Stimulated activated CD4-positive, alpha-beta T cell treated with anti-CD3 and anti-CD28 coated beads, Interleukin-1b, Interleukin-23, amount 100 ng/mL, for 24 hours (primary cell): ENCODE measurements at places on chromosomes 2 and 18.

DNA sequence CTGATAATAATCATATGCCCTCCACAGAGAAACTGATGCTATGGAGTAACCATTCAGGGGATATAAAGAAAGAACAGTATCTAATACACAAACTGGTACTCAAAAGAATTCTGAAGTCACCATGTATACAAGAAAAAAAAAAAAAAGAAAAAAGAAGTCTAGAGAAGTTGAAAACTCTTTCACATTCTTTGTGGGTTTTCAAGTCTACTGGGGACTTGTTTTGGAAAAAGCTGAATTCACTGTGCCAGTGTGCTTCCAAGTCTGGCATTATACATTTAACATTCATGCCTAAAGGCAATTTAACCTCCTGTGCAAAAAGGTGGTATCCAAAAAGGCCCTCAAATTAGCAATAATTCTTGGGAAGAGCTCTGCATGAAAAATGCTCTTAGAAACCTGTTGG is 94.8 kb upstream of the ITGB6 start:
- DNase-seq: no peak

- no peak for DNase-seq
Measured at GRCh38 chr2:29492701-29493100, 377.5 kb downstream of the CLIP4 start.

- DNase-seq: no peak
Measured at GRCh38 chr2:171325886-171326585, 107.8 kb downstream of the METTL8 start.

- DNase-seq: no peak
Measured at GRCh38 chr2:173990970-173991819, 26.0 kb upstream of the SP3 start.

DNA sequence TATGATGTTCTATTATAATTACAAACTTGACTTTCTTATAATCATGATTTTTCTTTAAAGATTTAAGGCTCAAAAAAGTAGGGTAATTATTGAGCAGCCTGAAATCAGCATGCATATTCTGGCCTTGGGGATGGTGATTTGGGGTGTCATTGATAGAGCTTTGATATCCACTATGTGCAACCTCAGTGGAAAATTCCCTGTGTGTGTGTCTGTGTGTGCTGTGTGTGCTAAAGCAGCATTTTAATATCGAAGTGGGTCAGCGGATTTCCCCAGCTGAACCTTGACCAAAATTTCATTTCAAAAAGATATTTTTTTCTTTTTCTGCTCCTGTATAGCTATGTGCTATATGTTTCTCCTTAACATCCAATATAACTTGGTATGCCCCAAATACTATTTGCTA is 11.6 kb downstream of the KCNJ3 start:
- no peak for DNase-seq

DNA sequence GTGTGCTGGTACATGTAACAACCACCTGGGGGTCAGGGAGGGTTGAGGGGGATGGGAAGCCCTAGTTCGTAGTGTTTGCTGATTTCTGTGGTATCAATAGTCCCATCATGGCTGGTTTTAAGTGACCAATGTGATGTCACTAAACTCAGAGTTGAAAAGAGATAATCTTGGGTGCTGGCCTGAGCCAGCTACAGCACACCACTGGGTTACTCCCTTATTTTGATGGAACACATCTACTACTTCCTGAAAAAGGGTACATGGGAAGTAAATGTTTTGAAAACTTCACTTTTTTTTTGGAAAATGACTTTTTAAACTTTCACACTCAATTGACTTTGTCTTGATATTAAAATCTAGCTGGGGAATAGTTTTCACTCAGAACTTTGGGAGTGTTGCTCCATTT is 87.0 kb upstream of the CXCR4 start:
- DNase-seq: no peak

DNA sequence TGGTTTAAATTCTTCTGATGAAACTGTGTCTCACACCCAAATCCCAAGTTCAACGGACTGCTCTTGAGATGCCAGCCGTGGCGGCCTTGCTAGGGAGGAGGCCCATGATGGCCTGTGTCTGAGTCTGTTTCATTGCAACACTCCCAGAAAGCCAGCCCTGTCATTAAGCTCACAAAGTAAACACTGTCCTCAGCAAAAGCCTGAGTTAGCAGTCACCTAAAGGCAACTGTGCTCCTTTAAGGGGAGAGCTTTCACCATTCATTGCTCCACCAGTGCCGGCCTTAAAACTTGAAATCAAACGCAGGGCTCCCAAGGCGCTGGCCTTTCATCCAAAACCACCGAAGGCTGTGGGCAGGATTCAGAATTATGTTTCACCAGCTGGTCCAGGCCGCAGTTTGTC is 42.5 kb upstream of the PPP1CB start:
- no peak for DNase-seq

GRCh38 chr2:144190908-144191605 is 328.9 kb downstream of the ZEB2 start:
- no peak for DNase-seq

DNA sequence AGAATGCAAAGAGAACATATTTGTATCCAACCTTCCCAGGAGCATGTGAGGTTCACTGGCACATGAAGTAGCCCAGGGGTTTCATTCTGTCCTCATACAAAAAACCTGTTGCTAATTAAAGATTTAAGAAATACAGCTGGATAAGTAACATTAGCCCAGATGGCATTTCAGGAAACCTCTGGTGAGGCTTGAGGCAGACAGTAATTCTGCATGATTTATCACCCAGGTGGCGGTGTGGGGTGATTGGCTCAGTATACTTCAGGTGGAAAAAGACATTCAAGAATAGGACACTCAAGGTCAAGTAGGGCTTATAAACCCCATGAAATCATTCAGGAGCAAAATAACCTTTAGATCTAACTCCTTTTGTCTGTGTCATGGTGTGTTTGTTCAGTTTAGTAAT is 237.4 kb downstream of the RNF144A start:
- no peak for DNase-seq

DNA sequence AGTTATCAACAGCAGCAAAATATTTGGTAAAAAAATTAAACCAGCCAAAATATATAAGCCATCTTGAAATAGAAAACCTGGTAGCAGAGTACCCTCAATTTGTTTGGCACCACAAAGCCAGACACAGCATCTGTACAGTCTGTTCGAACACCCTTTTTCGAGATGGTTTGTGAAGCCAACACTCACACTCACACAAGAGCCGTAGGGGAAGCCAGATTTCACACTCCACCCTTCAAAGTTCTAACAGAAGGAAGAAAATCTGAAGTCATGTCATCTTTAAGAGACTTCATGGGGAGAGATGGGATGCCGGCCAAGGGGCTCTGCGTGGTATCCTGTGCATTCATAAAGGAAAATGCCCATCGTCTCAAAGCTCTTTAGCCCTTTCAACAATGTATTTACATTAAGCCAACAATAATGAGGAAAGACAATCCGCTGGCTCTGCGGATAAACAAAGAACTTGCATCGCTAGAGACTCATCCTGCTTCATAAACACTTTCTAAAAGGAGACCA is 451.5 kb upstream of the CHST9 start:
- DNase-seq: no peak

GRCh38 chr2:106025796-106026195 is 168.3 kb downstream of the UXS1 start:
- DNase-seq: no peak

DNA sequence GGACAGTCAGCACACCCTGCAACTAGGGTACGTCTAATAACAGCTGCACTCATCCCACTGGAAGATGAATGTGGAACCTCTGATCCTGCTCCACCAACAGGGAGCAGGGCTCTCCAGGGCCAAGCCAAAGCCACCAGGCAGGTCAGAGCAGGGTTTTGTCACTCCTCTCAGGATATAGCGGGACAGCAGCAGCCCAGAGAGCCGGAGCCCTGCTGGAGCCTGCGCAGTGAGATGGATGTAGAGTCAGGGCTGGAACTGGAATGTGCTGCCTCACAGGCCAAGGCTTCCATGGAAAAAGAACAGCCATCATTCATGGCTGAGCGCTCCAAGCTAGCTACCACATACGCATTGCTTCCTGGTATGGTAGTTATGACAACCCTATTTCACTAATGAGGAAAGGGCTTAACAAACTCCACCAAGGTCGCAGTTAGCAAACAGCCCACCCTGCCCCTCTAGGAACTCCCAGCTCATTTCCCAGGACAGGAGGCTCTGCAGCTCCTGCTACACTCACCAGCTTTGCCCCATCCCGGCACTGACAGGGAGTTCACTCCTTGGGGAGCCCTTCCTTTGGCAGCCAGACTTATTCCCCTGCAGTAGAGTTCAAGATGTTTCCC is 85.2 kb downstream of the HS1BP3 start:
- no peak for DNase-seq

DNA sequence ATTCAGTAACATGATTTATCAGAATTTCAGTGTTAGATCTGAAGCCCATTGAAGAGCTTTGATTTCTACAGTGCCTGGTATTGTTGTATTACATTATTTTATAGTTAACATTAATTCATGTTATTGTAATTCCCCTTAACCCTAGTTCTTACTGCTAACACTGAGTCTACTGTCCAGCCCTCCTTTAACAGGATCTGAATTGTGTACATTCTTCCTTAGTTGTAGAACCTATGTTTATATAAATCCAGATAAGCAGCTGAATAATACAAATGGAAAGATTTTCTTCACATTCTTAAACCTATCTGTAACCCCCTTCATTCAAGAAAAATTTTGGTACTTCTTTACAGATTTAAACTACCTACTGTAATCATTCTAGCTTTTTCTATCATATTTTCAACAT is 14.7 kb downstream of the NDUFAF7 start:
- DNase-seq: no peak

DNA sequence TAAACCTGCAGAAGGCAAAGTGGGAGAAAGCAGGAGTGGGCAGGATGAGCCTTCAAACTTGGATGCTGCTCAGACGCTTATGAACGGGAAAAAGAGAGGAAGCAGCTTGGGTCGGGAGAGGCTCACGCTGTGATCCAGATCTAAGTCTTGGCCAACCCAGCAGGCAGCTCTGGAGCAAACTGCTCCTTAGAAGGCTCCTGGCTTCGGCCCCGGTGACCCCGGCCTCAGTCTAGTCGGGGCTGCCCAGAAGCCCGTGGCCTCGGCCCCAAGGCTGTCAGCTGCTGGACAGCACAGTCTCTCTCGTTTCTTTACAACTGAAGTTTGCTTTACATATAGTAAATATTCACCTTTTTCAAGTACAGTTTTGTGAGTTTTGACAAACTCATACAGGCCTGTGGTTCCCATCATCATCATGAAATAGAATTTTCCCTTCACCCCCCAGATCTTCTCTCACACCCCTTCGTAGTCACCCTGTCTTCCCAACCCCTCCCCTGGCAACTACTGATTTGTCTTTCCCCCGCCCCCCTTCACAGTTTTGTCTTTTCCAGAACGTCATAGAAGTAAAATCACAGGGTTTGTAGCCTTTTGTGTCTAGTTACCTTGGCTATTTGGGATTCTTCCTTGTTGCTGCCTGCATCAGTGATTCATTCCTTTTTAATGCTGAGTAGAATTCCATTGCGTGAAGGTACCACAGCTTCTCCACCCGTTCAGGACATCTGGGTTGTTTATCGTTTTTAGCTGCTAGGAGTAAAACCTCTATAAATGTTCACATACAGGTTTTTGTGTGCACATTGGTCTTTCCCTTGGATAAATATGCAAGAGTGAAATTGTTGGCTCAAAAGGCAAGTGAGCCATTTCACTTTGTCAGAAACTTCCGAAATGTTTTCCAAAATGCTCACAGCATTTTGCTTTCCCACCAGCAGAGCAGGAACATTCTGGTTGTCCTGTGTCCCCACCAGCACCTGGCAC is 35.1 kb downstream of the MYO7B start:
- no peak for DNase-seq

DNA sequence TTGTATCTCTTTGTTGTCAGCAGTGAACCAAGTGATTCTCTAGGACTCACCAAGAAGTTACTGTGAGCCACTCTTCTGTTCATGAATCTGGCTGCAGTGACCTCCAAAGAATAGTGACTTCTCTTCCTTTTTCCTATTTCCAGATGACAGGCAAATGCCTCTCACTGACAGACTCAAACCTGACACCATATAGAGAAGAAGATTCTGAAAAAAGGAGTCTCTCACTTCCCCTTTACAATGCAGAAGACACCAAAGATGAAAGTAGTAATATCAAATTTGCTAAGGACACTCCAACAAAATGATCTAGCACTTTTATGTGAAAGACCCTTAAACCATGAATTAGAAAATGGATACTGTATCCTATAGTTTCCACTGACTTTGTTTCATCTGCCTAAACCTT is 44.4 kb upstream of the SETBP1 start:
- no peak for DNase-seq

- DNase-seq: no peak
Measured at GRCh38 chr2:100160396-100160795, 18.0 kb upstream of the AFF3 start.

- DNase-seq: no peak
Measured at GRCh38 chr2:170247882-170248393, 70.0 kb downstream of the MYO3B start.

GRCh38 chr18:23565916-23566547 is 20.3 kb downstream of the NPC1 start:
- no peak for DNase-seq

- DNase-seq: no peak
Measured at GRCh38 chr2:159455330-159455918, 160.9 kb downstream of the BAZ2B start.

DNA sequence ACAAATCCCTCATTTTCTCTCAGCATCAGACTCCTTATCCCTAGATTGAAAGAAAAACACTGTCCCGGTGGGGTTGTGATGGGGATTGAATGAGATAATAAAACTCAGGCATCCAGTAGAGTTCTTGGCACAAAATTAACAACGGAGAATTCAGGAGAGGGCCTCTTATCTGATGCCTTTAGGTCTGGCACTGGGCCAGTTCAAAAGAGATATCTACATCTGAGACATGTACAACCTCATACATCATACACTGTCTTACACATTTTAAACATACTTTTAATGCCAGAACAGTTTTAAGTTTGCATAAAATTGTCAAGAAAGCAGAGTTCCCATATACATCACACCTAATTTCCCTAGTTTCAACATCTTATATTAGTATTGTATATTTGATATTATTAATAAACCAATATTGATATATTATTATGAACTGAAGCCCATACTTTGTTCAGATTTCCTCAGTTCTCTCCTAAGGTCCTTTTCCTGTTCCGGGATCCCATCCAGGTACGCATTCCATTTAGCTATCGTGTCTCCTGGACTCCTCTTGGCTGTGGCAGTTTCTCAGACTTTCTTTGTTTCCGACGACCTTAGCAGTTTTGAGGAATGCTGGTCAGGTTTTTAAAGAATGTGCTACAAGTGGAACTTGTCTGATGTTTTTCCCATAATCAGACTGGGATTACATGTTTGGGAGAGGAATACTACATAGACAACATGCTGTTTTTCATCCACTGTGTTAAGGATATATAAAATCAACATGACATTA is 27.8 kb downstream of the NXPH2 start:
- DNase-seq: no peak

- DNase-seq: no peak
Measured at GRCh38 chr2:109064660-109065390, 64.2 kb upstream of the SH3RF3 start.
